MG63 (cell line): ENCODE measurements at places on chromosomes 1 and 21.

DNA sequence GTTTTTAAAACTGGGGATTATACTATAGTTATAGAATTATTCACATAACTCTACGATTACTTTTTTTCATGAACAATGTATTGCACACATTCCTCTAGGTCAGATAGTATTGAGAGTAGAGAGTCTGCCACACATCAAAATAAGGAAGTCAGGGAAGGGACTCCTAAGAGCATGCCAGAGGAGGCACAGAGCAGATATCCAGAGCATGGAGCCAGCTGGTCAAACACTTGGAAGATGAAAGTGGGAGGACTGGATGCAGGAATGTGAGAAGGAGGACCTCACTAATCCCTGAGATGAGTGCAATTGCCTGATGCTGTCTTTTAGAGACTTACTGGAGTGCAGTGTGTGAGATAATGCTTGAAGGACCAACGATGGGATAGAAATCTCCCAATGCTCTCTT, 9.6 kb upstream of the RFX5 start:
- no peak for DNase-seq

- no peak for DNase-seq
Measured at GRCh38 chr1:59164371-59164770, 132.5 kb upstream of the FGGY start.

DNA sequence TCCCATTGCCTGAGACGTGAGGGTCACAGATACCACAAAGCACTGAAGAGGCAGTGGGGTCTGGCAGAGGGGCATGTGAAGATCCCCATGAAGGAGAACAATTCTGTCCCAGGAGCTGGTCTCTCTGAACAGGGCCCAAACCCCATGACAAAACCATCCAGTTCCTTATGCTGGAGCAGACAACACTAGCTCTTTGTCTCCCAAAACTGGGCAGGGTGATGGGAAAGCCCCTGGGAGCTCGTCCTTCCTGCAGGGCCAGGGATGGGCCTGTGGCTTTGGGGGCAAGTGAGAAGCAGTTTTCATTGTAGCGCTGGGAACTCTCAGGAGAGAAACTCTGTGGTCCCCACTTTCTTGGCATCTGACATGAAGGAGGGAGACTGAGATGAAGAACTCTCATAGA, 8.8 kb downstream of the ETV3L start:
- no peak for DNase-seq

- DNase-seq: peak; percentile 38
Measured at GRCh38 chr1:227429447-227430359, 111.4 kb upstream of the CDC42BPA start.

DNA sequence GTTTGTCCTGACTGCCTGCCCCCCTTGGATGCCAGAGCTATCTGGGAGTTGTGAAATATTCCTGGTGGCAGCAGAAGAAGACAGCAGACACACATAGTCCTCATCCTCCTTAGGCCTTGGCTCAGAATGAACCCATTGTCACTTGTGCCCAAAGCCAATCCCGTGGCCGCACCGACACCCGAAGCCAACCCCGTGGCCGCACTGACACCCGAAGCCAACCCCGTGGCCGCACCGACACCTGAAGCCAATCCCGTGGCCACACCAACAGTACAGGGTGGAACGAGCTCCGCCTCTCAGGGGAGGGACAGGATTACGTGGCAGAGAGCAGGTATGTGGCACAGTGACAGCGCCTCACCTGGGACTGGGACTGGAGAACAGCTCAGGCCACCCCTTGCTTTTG, 186.7 kb downstream of the PRDM16 start:
- DNase-seq: no peak

DNA sequence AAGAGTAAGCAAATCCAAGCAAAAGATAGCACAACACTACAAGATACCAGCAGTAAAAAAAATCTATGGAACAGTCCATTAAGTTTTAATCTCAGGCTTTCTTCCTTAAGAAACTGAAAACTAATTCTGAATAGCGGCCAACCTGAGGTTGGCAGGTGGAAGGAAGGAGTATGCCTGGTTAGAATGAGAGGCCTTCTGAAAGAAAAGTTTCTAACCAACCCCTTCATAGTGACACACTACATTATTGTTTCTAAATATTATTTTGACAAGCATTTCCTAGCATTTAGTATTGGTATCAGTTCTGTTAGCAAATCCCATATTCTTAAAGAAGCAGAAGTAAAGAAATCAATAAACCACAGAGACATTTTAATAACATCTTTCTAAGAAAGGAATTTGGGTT, 205.7 kb upstream of the PTBP2 start:
- no peak for DNase-seq

DNA sequence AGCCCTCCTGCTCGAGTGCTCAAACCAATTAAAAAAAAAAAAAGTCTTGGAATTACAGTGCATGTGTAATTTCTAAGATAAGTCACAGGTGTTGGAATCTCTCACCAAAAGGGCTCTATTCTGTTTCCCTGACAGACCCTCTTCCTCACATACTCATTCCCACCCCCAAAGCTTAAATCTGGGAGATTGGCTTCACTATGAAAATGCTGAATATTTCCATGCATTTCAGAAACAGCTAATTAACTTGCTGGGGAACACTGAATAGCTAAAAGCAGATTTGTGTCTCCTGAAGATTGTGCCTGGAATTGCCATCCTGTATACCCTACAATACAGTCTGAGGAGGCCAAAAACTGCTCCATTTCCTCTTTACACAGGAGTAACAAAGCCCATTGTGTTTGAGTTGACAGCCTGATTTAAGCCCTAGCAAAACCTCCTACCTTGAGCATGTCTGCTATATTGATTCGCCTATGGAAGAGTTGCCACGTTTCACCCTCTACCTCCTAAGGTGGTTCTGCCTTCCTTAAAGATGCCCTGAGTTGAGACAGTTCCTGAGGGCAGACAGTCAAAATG, 1.4 kb upstream of the PIK3R3 start:
- DNase-seq: no peak

GRCh38 chr1:16050328-16050727, 6.7 kb downstream of the CLCNKB start:
- DNase-seq: no peak

DNA sequence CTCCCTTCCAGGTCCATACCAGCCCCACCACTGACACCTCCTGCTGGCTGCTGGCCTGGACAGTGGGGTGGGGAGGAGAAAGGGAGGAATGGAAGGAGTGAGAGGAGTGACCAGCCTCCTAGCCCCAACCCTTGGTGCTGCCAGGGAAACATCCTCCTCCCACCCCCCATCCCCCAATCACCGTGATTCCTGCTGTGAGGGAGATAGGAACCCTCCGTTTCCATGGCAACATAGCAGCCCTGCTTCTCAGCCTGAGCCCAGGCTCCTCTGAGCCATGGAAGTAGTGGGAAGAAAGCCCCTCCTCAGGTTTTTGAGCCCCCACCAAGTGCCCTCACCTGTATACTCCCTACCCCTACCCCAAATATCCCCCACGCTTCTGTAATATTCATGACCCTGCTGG, 44.4 kb upstream of the SCMH1 start:
- no peak for DNase-seq

DNA sequence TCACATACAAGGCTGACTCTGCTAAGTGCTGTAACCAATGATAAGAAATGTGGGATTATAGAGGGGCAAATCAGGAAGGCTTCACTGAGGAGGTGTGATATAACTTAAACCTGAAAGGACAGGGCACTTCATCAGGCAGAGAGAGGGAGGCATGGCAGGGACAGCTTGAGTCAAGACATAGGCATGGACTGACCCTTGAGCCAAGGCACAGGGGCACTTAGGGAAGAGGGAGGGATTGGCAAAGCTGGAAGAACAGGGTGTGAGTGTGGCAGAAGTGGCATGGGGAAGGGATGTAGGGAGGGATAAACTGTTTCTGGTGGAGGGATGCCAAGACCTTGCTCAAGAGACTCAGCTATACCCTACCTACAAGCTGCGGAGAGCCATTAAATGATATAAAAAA, 81.3 kb downstream of the PLXNA2 start:
- DNase-seq: no peak

DNA sequence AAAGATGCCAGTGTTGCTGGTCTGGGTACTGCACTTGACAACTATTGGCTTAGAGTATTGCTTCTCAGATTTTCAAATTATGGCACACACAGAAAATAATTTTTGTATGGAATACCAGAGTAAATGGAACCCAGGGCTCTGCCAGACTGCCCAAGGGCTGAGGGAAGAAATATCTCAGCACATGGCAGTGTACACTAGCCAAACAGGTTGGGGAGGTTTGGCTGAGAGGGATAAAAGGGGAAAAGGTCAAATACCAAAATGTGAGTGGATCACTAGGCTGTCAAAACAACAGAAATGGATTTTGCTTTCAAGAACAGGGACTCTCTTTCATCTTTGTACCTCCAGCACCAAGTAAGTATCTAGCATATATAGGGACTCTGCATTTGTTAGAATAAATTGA, 3.0 kb upstream of the RGS8 start:
- DNase-seq: no peak

DNA sequence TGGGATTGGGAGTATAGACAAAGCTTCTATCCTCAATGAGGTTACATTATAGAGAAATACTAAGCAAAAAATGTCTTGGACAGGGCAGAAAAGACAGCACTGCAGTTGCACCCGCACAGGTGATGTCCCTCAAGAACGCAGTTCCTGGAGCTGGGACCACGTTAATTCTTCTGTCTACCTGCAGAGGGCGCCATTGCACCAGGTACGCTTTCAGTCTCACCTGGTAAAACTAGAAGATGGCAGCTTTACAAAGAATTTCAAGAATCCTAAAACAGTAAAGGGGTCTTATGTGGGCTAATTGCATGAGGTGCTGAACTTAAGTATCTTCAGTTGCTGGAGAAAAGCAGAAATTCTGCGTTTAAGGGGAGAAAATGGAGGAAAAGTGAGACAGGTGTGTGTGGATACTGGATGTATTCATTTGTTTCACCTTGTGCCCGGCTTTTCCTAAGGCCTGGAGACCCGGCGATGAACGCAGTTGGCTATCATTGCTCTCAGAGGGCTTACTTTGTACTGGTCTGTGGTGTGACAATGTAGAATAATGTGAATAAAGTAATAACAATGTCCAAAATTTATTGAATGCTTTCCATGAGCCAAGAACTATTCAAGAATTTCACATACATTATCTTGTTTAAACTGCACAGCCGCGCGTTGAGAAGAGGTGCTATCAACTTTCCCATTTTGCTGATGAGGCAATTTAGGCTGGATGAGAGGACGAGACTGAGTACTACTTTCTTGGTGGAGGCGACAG, 276.3 kb upstream of the GREM2 start:
- peak; percentile 4 for DNase-seq

- no peak for DNase-seq
Measured at GRCh38 chr21:45430521-45431501, 25.8 kb downstream of the COL18A1 start.

DNA sequence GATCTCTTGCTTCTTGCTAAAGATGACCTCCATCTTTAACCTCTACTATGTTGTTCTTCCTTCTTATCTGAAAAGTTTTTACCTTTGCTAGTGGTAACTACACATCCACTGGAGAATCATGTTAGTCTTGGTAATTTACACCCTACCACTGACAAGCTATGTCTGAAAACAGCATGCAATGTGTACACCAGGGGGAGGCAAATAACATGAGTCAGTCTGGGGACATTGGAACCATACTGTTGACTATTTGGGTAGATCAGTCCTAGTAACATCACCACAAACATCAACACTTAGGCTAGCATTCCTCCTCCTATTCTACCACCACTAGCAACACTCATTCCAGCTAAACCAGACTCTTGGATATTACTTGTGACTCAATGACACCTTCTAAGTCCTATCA, 549.0 kb downstream of the KCNT2 start:
- no peak for DNase-seq

DNA sequence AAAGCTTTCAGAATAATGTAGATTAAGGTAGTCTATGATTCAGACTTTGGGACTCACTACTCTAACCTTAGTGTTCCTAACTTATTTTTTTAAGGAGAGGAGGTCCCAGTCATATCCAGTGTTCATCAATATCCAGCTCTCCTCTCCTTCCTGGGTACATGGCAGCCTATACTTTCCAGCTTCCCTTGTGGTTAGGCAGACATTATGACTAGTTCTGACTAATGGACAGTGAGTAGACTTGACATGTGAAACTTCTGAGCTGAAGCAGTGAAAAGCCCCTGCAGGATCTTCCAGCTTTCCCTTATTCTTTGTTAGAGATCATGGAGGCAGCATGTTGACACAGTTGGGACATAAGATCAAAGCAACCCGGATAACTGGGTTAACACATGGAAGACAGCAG, 144.2 kb downstream of the PTPRU start:
- DNase-seq: no peak

DNA sequence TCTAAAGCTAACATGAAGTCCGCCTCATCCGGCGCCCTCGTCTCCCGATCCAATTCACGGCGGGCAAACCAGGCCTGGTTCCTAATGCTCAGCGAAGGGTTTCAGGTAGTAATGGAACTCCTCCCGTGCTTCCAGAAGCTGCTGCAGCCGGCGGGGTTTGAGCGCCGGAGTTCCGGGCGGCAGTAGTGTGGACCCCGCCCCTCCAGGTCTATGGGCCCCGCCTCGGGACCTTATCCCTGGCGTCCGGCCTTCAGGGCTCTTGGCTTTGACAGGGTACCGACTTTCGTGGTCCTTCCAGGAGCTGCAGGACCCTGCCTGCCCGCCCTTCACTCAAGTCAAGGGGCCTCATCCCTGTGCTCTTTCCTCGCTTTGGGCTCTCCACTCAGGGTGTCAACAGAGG, 304.1 kb downstream of the FAM72C start:
- no peak for DNase-seq

DNA sequence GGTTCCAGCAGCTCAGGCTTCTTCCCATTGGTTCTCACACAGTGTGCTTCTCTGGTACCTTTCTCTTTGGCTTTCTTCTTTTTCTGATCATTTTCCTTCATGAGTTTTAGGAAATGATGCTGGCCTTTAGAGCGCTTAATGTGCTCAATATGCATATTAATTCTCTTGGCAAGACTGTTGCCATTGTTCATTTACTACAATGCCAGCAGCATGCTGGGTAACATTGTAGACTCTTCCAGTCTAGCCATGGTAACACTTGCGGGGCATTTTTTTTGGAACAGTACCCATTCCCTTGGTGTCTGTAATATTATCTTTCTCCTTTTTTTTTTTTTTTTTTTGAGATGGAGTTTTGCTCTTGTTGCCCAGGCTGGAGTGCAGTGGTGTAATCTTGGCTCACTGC, 21.7 kb downstream of the UBE4B start:
- DNase-seq: no peak

GRCh38 chr1:85427331-85427730, 37.6 kb downstream of the DDAH1 start:
- DNase-seq: no peak

- DNase-seq: no peak
Measured at GRCh38 chr1:231512147-231512698, 16.2 kb upstream of the TSNAX start.

DNA sequence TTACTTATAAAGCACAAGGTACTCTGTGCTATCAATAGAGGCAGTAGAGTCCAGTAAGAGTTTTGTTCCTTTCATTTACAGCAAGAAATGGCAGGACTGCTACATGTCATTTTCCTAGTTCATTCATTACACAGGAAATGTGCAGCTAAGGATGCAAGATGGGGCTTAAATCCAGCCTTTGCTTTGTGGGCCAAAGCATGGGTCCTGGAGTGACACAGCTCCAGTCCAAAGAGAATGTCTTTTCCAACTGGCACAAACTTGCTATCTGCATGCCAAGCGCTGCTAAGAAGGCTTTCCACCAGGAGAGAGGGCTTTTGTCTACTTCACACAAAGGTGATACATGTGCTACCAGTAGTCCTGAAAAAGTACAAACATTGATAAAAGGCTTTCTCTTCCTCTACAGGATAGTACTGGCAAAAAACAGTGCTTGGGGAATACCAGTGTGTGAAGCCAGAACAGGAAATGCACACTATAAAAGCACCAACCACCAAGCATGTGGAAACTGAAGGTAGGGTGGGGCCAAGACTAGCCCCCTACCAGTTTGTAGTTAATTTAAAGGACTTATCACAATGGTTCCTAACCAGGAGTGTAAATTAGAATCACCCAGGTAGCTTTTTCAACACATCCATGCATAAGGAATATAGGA, 68.7 kb downstream of the ARID4B start:
- DNase-seq: peak; percentile 25
